Epithelial cell of prostate (primary cell): ENCODE measurements at places on chromosomes 2 and 18.

DNA sequence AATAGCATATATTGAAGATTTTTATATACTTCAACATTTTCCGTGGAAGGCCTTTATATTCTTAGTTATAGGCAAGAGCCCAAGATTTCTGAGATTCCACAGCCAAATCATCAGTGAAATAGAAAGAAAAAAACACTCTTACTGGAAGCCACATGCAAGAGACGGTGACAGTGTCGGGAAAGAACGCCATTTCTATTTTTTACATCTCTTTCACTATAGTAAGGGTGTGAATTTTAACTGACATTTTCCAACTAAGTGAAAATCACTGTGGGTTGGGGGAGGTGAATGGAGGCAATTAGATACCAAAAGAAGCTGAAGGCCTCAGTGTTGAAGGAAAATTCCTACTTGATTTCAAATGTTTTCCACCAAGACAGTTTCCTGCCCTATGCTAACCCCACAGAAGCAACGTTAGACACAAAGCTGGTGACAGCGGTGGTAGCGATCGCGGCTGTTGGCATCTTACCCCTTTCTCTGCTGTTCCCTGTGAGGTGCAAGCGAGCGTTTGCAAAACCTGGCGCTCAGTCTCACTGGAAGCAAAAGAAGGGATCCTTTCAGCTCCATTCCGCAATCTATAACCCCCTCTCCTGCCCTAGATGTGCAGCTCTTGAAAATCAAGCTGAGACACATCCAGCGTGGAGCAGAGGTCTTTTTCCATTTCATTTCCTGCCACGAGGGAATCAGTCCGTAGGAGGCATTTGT is 20.0 kb downstream of the ID2 start:
- no peak for DNase-seq

DNA sequence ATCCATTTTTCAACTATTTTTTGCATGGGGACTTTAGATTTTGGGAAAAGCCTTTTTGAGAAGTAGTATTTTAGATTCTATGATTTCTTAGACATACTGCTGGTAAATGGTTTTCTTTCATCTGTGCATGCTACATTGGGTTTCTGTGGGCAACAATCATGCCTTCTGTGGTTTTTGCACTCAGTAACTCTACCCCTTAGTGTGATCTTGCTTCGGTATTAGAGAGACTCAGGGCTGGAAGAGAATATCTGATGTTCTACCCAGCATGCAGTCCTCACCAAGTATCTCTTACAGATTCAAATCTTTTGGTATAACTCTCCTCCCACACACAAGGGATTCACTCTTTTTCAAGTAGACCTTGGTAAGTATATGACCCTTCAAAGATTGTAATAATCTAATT is 183.0 kb downstream of the PMAIP1 start:
- no peak for DNase-seq

GRCh38 chr2:95272781-95273180 is 1.5 kb upstream of the PROM2 start:
- no peak for DNase-seq

- no peak for DNase-seq
These were observed 420.9 kb upstream of the PKDCC start for GRCh38 chr2:41626936-41627335.

DNA sequence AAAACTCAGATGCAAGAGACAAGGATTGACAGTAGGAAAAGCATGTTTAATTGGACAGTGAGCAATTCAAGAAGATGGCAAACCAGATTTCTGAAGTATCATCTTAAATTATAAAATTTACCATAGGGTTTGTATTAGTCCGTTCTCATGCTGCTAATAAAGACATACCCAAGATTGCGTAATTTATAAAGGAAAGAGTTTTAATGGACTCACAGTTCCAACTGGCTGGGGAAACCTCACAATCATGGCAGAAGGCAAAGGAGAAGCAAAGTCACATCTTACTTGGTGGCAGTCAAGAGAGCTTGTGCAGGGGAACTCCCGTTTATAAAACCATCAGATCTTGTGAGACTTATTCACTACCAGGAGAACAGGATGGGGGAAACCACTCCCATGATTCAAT is 24.0 kb upstream of the NOL4 start:
- no peak for DNase-seq

DNA sequence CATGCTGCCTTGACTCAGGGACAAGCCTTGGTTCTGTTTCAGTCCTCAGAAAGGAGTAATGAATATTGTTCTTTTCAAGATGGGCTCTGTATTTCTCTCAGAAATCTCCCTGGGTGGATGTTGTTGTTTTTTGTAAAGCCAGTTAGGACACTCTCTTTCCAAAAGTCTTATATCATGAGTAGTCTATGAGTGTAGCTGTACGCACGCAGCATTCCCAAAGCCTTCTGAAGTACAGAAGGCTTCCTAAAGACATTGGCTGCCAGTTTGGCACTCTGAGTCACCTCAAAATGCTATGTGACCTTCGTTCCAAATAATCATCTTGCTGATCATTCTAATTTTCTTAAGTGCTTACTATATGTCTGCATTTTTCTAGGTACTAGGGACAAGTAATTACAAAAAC is 16.7 kb upstream of the GTF2A1L start:
- no peak for DNase-seq

GRCh38 chr2:16161085-16161565 is 220.8 kb downstream of the MYCN start:
- no peak for DNase-seq

DNA sequence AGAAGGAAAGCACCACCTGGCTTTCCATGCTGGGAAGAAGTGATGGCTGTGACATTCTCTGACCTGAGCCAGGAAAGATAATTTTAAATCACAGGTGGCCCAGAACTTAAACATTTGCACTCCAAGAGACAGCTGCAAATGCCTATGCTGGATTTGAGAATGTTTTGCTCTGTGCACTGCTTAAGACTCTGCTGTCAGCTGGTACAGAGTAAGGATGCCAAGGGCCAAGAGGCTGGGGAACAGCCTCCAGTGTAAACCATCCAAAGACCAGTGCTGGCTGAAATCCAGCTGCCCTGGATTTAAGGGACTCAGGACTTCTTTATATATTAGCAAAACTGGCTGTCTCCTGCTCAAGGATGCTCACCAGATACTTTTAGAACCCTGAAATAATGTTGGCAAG is 3.9 kb downstream of the HOXD8 start:
- no peak for DNase-seq

- no peak for DNase-seq
These were observed 10.6 kb upstream of the TRABD2A start for GRCh38 chr2:84891355-84892010.

DNA sequence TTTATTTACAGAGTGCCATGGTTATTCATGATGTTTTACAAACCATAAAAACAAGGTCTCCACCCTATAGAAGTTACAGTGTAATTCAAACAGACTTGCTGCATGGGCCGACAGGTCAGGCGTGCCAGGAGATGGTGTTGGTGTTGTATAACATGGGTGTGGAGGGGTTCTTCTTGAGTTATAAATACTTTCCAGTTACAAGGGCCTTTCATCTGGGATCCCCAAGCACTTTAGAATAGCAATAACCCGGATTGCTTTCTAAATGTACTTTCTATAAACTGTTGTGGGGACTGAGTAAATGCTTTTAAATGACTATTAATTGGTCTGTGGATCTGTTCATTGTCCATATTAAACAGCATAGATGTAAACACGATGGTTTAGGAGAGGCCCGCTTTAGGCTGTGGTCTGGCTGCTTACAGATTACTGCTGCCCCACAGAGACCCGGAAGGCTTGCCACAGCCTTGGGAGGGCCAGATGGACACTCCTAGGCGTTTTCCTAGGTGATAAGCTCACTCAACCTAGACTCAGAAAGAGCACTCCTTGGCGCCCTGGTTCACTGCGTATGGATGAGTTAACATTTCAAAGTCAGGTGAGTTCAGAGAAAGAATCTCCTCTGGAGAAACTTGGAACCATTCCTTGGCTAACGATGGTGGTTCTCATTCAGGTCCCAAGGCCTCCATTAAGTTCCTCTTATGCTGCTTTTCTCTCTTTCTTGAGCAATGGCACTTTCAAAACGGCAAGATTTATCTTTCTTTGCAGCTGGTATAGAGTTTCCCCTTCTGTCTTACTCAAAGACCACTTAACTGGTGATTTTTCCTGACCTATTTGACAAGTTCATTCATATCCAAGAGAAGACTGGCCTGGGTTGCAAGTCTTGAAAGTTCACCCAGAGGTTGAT is 3.6 kb upstream of the KIAA2012 start:
- no peak for DNase-seq

DNA sequence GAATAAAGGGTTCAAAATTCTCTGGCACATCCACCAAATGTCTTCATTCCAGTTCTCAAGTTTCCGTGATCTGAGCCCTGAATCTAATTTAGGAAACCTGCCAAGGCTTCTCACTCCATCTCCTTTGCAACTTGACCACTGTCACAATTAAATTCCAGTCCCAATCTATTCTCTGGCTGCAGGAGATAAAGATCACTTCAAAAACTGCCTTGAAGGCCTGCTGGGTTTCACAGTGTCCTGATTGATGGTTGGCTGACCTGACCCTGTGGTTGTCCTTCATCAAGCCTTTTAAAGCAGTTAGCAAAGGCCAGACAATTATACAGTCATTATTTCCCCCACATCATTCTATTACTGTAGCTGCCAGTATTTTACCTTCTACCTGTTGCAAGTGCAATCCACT is 60.3 kb upstream of the DNAJC10 start:
- DNase-seq = no peak

DNA sequence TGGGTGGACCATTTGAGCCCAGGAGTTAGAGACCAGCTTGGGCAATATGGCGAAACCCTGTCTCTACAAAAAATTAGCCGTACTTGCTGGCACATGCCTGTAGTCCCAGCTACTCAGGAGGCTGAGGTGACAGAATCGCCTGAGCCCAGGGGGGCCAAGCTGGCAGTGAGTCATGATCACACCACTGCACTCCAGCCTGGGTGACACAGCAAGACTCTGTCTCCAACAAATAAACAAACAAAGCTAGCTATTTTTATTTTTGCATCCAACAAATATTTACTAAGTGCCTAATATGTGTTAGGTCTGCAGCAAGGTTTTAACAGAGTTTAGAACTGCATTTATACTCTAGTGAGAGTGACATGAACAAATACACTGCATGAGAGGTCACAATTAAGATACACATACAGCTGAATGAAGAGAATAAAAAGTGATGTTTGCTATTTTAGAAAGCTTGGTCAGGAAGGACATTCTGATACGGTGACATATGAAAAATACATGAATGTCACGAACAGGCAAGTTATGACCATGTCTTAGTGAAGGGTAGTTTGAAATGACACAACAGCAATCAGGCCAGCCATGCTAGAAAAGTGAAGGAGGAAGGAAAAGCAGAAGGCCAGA is 83.2 kb upstream of the FRZB start:
- peak; percentile 51 for DNase-seq

DNA sequence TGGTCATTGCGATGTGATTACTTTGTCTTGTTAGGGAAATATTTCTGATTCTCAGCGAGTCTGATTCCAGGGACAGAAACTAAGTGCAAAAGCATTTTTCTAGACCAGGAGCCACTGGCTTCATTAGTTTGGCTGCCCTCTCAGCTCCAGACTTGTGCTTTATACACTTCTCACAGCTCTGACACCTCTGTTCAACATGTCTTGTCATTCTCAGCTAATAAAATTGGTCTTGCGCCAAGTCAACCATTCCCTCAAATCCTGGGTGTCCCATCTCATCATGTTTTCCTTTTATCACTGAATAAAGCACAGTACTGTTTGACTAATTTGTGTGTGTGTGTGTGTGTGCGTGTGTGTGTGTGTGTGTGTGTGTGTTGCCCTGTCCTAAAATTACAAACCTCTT is 215.5 kb upstream of the EPHA4 start:
- DNase-seq = no peak

GRCh38 chr18:615092-615521 is 18.3 kb downstream of the CLUL1 start:
- DNase-seq = no peak

DNA sequence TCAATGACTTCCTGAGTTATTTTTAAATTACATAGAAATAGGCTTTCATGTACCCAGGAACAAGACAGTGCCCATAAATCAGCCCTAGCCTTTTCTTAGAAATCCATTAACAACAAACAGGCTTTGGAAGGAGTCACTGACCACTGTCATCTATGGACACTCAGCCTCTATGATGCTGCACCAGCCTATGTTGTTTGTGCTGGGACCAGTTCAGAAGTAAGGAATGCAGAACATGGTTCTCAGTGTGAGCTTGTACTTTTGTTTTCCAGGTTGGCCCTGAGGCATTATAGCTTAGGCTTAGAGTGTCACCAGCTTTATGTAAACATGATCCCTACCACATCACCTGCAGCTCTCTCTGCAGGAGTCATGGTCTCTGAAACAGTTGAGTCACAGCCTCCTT is 335.7 kb upstream of the CDH7 start:
- peak; percentile 18 for DNase-seq
